ENCODE measurements at places on chromosomes 6 and 20.

GRCh38 chr20:55269913-55270312 lies 735.4 kb downstream of the CBLN4 start:
- H3K27ac ChIP-seq: no peak overlapping the region
- peaks cover 13% of the 10 kb centered on the region for H3K27me3 ChIP-seq
- no peak overlapping the region for H3K4me3 ChIP-seq
- peaks cover 79% of the 10 kb centered on the region for H3K36me3 ChIP-seq
- DNase-seq: no peak

GRCh38 chr6:118739696-118740353 lies 88.4 kb upstream of the CEP85L start:
- DNase-seq: no peak
- no peak overlapping the region for H3K4me3 ChIP-seq

- H3K27ac ChIP-seq: no peak overlapping the region
- H3K4me3 ChIP-seq: peak overlapping the region; percentile 94
- peaks cover 34% of the 10 kb centered on the region for H3K4me1 ChIP-seq
- H3K36me3 ChIP-seq: 0 out of 2 replicates have a peak, but pooled peaks cover 2% of the 10 kb centered on the region
- peak; percentile 67 for DNase-seq
Measured at GRCh38 chr6:52362443-52363227, 684 bp downstream of the PAQR8 start.

- DNase-seq: peak; percentile 34
- no peak overlapping the region for H3K4me3 ChIP-seq
- no peaks in the 10 kb centered on the region for H3K27me3 ChIP-seq
- H3K4me1 ChIP-seq: peaks cover 15% of the 10 kb centered on the region
- no peaks in the 10 kb centered on the region for H3K36me3 ChIP-seq
- H3K27ac ChIP-seq: no peak overlapping the region
Measured at GRCh38 chr20:52747845-52748284, 224.3 kb upstream of the TSHZ2 start.

DNA sequence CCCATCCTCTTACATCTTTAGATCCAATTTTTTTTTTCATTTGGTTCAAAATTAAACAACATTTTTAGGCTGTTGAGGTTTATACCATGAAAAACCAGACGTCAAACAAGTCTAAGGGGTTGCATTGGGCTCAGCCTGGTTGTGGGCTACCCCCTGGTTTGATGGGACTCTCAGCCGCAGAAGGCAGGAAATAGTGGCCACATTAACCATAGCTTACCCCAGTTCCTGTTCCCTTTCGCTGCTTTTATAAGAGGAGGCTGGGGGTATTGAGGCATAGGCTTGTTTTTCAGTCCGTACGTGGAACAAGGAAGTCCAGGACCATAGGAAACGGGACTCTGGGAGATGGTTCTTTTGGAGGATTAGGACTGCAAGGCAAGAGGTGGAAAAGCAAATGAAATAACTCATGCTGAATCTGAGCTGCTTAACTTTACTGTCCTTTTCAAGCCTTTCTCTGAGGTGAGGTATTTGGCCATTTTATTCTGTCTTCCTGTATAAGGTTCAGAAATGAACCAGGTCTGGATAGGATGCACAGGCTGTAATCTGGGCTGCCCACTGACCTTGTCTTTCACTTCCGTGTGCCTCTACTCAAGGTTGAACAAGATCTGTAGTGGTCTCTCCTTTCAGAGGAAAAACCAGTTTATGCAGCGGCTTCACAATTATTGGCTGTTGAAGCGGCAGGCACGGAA lies 7.7 kb downstream of the BRPF3 start:
- no peak for DNase-seq
- no peaks in the 10 kb centered on the region for H3K27me3 ChIP-seq
- H3K27ac ChIP-seq: no peak overlapping the region
- peaks cover 72% of the 10 kb centered on the region for H3K36me3 ChIP-seq
- no peaks in the 10 kb centered on the region for H3K4me1 ChIP-seq

DNA sequence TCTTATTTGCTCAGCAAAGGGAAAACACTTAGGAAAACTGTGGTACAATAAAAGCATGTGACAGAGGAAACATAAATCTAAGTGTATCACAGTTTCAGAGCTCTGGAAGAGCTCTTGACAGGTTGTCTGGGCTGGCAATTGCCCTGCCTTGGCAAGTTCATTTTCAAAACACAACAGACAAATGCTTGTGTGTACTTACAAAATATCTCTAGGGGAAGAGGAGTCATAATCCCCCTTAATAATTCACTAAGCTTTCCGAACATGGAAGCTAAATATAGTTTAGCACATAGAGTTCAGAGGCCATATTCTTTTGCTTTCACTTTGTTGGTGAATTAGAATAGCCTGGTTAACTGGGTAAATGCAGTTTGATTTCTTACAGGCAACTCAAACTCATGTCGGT lies 211.6 kb upstream of the THEMIS start:
- H3K4me1 ChIP-seq: no peaks in the 10 kb centered on the region
- H3K4me3 ChIP-seq: no peak overlapping the region
- no peaks in the 10 kb centered on the region for H3K36me3 ChIP-seq
- H3K27me3 ChIP-seq: no peaks in the 10 kb centered on the region
- DNase-seq: no peak
- no peak overlapping the region for H3K27ac ChIP-seq

GRCh38 chr6:144158133-144158532 lies 7.8 kb downstream of the STX11 start:
- DNase-seq: no peak
- H3K27me3 ChIP-seq: peaks cover 2% of the 10 kb centered on the region
- H3K27ac ChIP-seq: no peak overlapping the region
- peaks cover 14% of the 10 kb centered on the region for H3K4me1 ChIP-seq

DNA sequence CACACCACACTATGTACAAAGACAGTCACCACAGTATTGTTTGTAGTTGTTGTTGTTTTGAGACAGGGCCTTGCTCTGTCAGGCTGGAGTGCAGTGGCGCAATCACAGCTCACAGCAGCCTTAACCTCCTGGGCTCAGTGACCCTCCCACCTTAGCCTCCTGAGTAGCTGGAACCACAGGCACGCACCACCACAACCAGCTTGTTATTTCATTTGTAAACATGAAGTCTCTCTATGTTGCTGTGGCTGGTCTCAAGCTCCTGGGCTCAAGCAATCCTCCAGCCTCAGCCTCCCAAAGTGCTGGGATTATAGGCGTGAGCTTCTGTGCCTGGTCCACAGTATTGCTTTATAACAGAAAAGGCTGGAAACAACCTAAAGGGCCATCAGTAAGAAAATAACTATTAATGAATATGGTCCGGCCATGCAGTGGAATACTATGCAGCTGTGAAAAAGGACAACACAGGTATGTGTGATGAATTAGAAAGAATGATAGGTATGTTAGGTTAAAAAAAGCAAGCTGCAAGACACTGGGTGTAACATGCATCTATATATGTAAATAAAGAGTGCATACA lies 30.0 kb upstream of the PTGIS start:
- peaks cover 6% of the 10 kb centered on the region for H3K4me1 ChIP-seq
- no peak overlapping the region for H3K4me3 ChIP-seq
- H3K36me3 ChIP-seq: no peaks in the 10 kb centered on the region

DNA sequence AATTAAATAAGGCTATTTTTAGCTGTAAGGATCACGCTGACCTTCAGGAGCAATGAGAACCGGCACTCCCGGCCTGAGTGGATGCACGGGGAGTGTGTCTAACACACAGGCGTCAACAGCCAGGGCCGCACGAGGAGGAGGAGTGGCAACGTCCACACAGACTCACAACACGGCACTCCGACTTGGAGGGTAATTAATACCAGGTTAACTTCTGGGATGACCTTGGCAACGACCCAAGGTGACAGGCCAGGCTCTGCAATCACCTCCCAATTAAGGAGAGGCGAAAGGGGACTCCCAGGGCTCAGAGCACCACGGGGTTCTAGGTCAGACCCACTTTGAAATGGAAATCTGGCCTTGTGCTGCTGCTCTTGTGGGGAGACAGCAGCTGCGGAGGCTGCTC lies 84.0 kb downstream of the RAMACL start:
- no peaks in the 10 kb centered on the region for H3K4me1 ChIP-seq
- no peaks in the 10 kb centered on the region for H3K27me3 ChIP-seq
- peaks cover 11% of the 10 kb centered on the region for H3K36me3 ChIP-seq

- H3K27me3 ChIP-seq: no peaks in the 10 kb centered on the region
- no peak overlapping the region for H3K4me3 ChIP-seq
- H3K36me3 ChIP-seq: peaks cover 10% of the 10 kb centered on the region
- peaks cover 80% of the 10 kb centered on the region for H3K4me1 ChIP-seq
- H3K27ac ChIP-seq: no peak overlapping the region
- DNase-seq: no peak
Measured at GRCh38 chr6:11198663-11199603, 33.5 kb downstream of the NEDD9 start.

DNA sequence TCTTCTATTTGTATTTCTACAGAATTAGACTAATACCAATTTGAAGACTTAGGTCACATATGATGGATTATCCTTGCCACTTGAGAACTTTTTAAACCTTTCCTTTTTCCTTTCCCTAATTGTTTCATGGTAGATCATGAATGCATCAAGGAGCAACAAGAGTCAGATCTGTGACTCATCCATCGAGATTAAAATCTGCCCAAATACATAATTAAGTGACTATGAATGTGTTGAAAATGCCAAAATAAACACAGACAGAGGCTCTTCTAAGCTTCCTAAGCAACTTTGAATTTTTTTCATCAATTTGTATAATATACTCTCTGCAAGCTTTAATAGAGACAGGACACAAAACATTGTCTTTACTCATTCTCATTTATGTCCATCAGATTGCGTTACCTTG lies 23.5 kb upstream of the HTR1E start:
- H3K27ac ChIP-seq: no peak overlapping the region
- no peaks in the 10 kb centered on the region for H3K27me3 ChIP-seq
- H3K36me3 ChIP-seq: no peaks in the 10 kb centered on the region
- no peak for DNase-seq
- peaks cover 12% of the 10 kb centered on the region for H3K4me1 ChIP-seq

GRCh38 chr20:19817017-19817416 lies 59.0 kb downstream of the RIN2 start:
- H3K27me3 ChIP-seq: no peaks in the 10 kb centered on the region
- no peaks in the 10 kb centered on the region for H3K36me3 ChIP-seq
- DNase-seq: no peak
- no peaks in the 10 kb centered on the region for H3K4me1 ChIP-seq
- H3K27ac ChIP-seq: no peak overlapping the region
- H3K4me3 ChIP-seq: no peak overlapping the region

GRCh38 chr6:150719099-150719766 lies 119.5 kb downstream of the PLEKHG1 start:
- DNase-seq: no peak
- H3K27ac ChIP-seq: no peak overlapping the region
- H3K36me3 ChIP-seq: no peaks in the 10 kb centered on the region
- H3K27me3 ChIP-seq: no peaks in the 10 kb centered on the region

- DNase-seq: no peak
- no peaks in the 10 kb centered on the region for H3K27me3 ChIP-seq
Measured at GRCh38 chr6:22079783-22080182, 217.1 kb downstream of the PRL start.

GRCh38 chr6:24589334-24589733 lies 56.7 kb downstream of the KIAA0319 start:
- no peaks in the 10 kb centered on the region for H3K27me3 ChIP-seq
- H3K36me3 ChIP-seq: no peaks in the 10 kb centered on the region
- no peak overlapping the region for H3K27ac ChIP-seq
- peaks cover 52% of the 10 kb centered on the region for H3K4me1 ChIP-seq
- no peak for DNase-seq
- no peak overlapping the region for H3K4me3 ChIP-seq

GRCh38 chr6:26594730-26595632 lies 1.8 kb upstream of the ABT1 start:
- peaks cover 17% of the 10 kb centered on the region for H3K27me3 ChIP-seq
- peaks cover 14% of the 10 kb centered on the region for H3K36me3 ChIP-seq
- H3K4me1 ChIP-seq: peaks cover 11% of the 10 kb centered on the region
- no peak overlapping the region for H3K27ac ChIP-seq
- peak; percentile 66 for DNase-seq

GRCh38 chr6:20706238-20706938 lies 172.1 kb downstream of the CDKAL1 start:
- no peak overlapping the region for H3K4me3 ChIP-seq
- no peaks in the 10 kb centered on the region for H3K36me3 ChIP-seq
- no peak for DNase-seq
- peaks cover 45% of the 10 kb centered on the region for H3K4me1 ChIP-seq

- H3K27ac ChIP-seq: no peak overlapping the region
- no peaks in the 10 kb centered on the region for H3K36me3 ChIP-seq
- H3K4me3 ChIP-seq: no peak overlapping the region
- no peaks in the 10 kb centered on the region for H3K27me3 ChIP-seq
Measured at GRCh38 chr6:7802662-7803061, 76.8 kb downstream of the BMP6 start.

- H3K27ac ChIP-seq: no peak overlapping the region
- DNase-seq: no peak
Measured at GRCh38 chr6:68502946-68503345, 132.1 kb upstream of the ADGRB3 start.

GRCh38 chr20:34988191-34988540 lies 32.5 kb downstream of the MYH7B start:
- H3K36me3 ChIP-seq: no peaks in the 10 kb centered on the region
- H3K4me1 ChIP-seq: peaks cover 20% of the 10 kb centered on the region
- H3K4me3 ChIP-seq: no peak overlapping the region
- H3K27me3 ChIP-seq: peaks cover 30% of the 10 kb centered on the region

Data from WTC11 (cell line).